ENCODE measurements at places on chromosomes 12 and 14. TPM values are rescaled to one million over a fixed set of nuclear protein-coding genes. Genes with fewer than 3 reads are reported as not detected.

The CD163L1 gene
- 0.54 TPM for polyA plus RNA-seq

The TAS2R14 gene
- polyA plus RNA-seq = 1.5 TPM

The PZP gene
- not detected for polyA plus RNA-seq

The CLEC4A gene
- polyA plus RNA-seq = 3.3 TPM

The SRGAP1 gene
- polyA plus RNA-seq = 2.5 TPM

The RASSF8 gene
- 4.3 TPM for polyA plus RNA-seq

The MANSC4 gene
- polyA plus RNA-seq = 2.3 TPM

The DBX2 gene
- 0.04 TPM for polyA plus RNA-seq

The SMIM10L1 gene
- 6.4 TPM for polyA plus RNA-seq

Data from pancreas (tissue), 10 donors.